ENCODE measurements at places on chromosomes 2 and 18.

- DNase-seq, result peak; percentile 56
These were observed 24.2 kb upstream of the COX7A2L start for GRCh38 chr2:42385225-42385624.

- peak; percentile 66 for DNase-seq
These were observed 1.3 kb upstream of the ACKR3 start for GRCh38 chr2:236568068-236568921.

DNA sequence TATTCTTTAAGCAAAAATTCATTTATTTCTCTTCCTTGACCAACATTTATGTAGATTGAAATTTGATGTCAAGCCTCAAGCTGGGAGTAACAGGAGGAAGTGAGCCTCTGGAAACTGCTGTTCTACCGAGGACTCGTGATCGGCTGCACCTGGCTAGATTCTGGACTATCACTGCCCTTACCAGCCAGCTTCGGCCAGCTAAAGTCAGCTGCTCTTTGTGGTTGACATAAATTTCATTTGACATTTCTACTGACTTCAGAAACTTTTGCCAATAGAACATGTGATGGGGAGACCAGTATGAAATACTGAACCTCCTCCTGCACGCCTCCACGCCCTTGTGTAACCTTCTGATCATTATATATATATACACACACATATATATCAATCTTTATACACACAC is 74.2 kb upstream of the RGPD5 start:
- DNase-seq, result no peak

- no peak for DNase-seq
These were observed 141.4 kb downstream of the SCG2 start for GRCh38 chr2:223460774-223461211.

DNA sequence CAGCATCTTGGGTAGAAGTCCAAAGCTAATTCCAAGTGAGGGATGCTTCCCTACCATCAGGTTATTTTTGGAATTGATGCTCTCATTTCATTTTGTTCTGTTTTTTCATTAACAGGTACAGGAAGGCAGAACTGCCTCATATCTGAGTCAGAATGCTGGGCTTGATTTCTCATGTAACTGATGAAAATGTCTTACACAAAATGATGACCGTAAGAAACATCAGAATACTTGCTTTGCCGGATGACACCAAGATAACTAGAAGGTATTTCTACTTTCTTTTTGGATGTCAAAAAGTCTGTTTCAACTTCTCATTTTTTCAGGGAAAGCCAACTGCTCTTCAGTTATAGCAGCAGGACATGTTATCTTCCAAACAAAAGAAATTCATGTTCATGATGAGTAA is 62.6 kb downstream of the ETAA1 start:
- DNase-seq, result no peak

DNA sequence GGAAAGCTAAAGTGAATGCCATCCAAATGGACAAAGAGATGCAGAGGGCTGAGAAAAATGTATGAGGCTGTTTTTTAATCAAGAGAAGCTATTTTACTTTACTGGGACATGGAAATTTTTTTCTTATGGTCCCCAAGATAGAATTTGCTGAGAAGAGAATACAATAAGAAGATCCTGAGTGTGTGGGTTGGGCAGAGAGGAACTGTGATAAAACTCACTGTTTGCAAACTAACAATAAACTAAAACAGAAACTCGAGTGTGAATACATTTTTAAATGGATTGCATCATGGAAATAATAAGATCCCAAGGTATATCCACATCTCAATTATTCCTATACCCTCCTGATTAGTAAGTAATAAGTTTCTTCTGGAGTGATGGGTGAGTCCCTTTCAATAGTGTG is 4.4 kb downstream of the NEB start:
- no peak for DNase-seq

- DNase-seq, result peak; percentile 83
These were observed 45.1 kb downstream of the PROC start for GRCh38 chr2:127463155-127463991.

GRCh38 chr2:160652236-160652635 is 158.6 kb upstream of the RBMS1 start:
- DNase-seq, result no peak

GRCh38 chr2:240719676-240720545 is 28.2 kb downstream of the AQP12A start:
- no peak for DNase-seq

- no peak for DNase-seq
These were observed 37.9 kb downstream of the MAP3K19 start for GRCh38 chr2:135009339-135009738.

DNA sequence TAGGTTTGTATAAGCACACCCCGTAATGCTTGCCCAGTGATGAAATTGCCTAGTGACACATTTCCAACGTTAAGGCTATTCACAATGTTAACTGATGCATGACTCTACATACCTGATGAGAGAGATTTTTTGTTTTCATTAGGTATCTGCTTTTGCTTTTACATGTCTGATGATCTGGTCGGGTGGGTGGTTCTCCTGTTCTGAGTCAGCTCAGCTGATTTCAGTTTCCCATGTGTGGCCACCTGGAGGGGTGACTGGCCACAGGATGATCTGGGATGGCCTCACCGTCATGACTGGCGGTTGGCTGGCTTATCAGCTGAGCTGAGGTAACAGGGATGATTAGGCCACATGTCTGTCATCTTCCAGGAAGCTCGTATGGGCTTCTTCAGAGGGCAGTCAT is 33.8 kb upstream of the ACYP2 start:
- DNase-seq, result no peak

GRCh38 chr2:21096458-21096857 is 27.3 kb upstream of the TDRD15 start:
- DNase-seq, result no peak

DNA sequence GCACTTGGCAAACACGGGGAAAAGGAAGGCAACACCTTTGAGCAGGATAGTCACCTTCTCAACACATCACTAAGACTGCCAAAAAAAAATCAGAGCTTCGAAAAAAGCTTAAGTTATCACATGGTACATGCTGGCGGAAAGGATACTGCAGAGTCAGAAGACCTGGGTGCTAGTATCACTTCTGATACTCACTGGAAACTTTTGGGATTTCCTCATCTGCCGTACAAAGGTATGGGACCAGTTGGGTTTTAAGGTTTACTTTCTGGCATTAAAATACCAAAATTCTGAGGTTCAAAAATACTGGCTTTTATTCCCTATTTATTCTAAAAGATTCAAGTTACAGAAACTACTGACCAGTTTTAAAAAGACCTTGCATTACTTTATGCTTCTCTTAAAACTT is 2.9 kb downstream of the SUCLG1 start:
- no peak for DNase-seq

DNA sequence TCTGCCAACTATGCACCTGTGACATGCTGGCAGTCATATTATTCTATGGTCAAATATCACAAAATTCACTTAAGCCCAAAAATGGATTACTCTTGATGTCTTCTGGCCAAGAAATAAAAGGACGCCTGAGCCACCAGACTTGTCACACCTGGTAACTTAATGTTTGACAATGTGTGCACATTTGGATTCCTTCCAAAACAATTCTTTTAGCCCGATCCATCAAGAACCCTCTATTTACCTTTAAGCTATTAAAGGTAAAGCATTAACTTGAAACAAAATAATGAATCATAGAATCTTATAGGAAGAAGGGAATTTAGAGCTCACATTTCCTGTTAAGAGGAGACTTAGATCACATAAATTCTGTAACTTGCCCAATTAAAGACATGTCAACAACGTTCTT is 46.5 kb upstream of the NFU1 start:
- DNase-seq, result no peak

DNA sequence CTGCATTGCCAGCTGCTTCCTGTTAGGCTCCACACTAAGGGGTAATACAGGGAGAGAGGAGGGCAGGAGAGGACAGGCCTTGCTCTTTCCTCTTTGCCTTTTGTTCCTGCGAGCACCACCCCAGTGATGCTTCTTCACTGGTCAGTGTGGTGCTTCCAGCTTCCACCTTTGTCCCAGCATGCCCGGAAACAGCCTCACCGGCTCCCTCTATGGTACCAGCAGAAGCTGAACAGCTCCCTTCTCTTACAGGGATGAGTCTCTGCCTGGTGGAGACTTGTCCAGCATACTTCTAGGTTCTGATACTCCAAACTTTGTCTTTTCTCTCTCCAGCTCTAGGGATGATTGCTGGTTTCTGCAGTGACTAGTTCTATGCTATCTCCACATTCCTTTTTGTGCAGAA is 413.3 kb downstream of the TSN start:
- DNase-seq, result no peak

- DNase-seq, result no peak
These were observed 678.3 kb downstream of the CBLN2 start for GRCh38 chr18:71865888-71866287.

GRCh38 chr18:50696436-50696835 is 123.4 kb downstream of the MRO start:
- no peak for DNase-seq

- DNase-seq, result no peak
These were observed 73.6 kb downstream of the COA5 start for GRCh38 chr2:98534761-98535160.

- no peak for DNase-seq
These were observed 51.4 kb upstream of the EML6 start for GRCh38 chr2:54671875-54672589.

GRCh38 chr2:69203166-69203985 is 183.7 kb downstream of the GFPT1 start:
- no peak for DNase-seq

DNA sequence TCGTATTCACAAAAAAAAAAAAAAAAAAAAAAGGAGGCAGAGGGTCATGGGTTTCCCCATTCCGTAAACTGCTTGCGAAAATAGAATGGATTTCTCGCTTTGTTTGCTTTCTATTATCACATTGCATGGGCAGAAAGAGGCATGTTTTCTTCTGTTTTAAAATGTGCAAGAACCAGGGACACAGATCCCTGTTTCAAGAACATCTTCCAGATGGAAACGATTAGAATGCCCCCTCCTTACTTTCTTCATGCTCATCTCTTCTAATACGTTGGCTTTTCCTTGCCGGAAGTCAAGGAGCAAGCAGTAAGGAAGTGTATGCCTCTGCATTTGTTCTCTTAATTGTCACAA is 51.0 kb upstream of the ZNF516 start:
- no peak for DNase-seq

GRCh38 chr2:150617351-150617978 is 130.0 kb upstream of the RND3 start:
- DNase-seq, result no peak

GRCh38 chr2:54545702-54546450 is 89.7 kb downstream of the SPTBN1 start:
- DNase-seq, result no peak

- no peak for DNase-seq
These were observed 1011.7 kb upstream of the GYPC start for GRCh38 chr2:125644257-125644656.

DNA sequence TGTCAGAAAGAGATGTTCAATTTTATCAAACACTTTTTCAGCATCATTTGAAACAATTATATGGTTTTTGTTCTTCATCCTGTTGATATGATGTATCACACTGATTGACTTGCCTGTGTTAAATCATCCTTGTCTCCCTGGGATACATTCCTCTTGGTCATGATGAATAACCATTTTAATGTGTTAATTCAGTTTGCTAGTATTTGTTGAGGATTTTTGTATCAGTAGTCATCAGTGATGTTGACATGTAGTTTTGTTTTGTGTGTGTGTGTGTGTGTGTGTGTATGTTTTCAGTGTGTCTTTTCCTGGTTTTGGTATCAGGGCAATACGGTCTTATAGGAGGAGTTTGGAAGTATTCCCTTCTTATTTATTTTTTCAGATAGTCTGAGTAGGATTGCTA is 325.4 kb downstream of the ZNF804A start:
- DNase-seq, result no peak

DNA sequence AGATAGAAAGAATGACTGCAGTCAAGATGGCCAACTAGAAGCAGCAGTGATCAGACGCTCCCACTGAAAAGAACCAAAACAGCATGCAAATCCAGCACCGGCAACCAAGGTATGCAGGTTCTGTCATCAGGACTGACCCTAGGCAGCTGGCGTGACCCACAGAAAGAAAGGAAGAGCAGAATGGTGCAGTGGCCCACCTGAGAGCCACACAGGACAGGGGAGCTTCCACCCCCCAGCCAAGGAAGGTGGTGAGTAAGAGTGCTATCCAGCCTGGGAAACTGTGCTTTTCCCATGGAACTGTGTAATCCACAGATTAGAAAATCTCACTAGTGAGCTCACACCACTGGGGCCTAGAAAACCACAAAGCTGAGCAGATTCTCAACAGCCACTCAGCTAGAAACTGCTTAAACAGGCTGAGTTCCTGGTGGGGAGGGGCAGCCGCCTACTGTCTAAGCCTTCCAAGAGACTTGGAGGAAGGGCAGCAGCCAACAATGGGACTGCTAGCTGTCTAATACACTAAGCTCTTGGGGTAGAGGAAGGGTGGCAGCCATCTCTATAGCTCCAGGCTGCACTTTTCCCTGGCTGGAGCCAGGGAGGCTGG is 127.9 kb downstream of the EVA1A start:
- peak; percentile 62 for DNase-seq

DNA sequence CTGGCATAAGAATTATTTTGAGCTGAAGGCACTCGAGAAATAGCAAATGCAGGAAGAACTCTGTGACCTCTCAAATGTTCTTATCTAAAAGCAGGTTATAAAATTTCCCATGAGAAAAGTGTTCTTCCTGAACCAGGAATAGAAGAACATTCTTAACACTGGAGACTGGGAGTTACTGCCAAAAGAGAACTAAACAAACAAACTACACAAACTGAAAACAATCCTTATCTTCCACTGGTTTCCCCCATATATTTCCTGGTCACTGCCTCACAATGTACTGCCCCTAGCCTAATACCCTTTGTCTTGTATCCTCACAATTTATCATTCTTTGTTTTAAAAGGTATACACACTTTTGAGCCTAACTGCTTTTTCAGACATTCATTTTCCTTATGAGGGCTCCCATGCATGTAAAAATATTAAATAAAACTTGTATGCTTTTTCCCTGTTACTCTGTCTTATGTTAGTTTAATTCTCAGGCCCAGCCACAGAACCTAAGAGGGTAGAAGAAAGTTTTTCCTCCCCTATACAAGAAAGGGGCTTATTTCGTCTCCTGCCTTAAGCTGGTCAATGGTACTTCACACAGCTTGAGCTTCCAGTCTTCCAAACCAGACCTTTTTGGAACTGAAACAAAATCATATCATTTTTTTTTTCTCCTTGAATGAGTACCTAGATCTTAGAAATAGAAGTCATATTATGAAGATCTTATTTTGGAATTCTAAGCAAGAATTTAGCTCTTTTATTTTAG is 110.6 kb downstream of the MSTN start:
- no peak for DNase-seq

DNA sequence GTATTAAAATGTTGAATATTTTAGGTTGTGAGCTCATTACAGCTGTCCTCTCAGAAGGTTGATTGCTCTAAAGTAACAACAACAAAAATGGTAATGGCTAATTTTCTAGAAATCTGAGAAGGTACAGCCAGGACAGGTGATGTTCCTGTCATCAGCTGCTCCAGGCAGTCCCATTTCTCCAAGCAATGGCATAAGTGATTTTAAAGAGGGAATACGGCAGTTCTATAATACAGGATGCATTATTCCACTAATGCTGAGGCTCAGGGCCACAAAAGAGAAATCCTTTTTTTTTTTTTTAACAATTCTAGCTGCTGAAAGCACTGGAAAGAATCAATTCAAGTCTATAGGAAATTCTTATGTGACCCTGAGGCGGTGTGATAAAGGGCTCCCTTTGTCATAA is 199.9 kb downstream of the PMAIP1 start:
- no peak for DNase-seq
